ENCODE measurements at places on chromosomes 7 and 10. TPM values are rescaled to one million over a fixed set of nuclear protein-coding genes. Genes with fewer than 3 reads are reported as not detected.

The LFNG gene
- total RNA-seq: 30.1 TPM

The SPDYE6 gene
- not detected for total RNA-seq

The PCBD1 gene
- total RNA-seq: 56.5 TPM

The NUDT5 gene
- total RNA-seq: 85.2 TPM

The SYT15B gene
- total RNA-seq: not detected

The HOXA5 gene
- 0.70 TPM for total RNA-seq

The KEL gene
- total RNA-seq: not detected

The FRA10AC1 gene
- total RNA-seq: 6.0 TPM

The SPACDR gene
- total RNA-seq: not detected
